ENCODE measurements at places on chromosomes 4 and X.

DNA sequence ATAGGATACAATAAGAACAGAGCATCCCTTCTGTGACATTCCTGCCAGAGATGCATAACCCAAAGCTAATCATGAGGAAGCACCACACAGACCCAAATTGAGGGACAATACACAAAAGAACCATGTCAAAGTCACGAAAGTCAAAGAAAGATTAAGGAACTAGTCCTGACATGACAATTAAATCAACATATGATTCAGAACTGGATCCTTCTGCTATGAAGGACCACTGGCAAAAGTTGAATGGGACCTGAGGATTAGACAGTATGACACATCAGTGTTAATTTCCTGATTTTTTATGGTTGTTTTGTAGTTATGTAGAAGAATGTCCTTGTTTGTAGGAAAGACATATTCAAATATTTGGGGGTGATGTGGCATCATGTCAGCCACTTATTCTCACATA is 13.9 kb downstream of the ACOT9 start:
- no peaks in the 10 kb centered on the region for H3K4me1 ChIP-seq
- DNase-seq, result no peak
- no peak overlapping the region for H3K4me3 ChIP-seq
- no peaks in the 10 kb centered on the region for H3K27me3 ChIP-seq
- H3K36me3 ChIP-seq, result 0 out of 2 replicates have a peak, but pooled peaks cover 12% of the 10 kb centered on the region
- no peak overlapping the region for H3K27ac ChIP-seq

DNA sequence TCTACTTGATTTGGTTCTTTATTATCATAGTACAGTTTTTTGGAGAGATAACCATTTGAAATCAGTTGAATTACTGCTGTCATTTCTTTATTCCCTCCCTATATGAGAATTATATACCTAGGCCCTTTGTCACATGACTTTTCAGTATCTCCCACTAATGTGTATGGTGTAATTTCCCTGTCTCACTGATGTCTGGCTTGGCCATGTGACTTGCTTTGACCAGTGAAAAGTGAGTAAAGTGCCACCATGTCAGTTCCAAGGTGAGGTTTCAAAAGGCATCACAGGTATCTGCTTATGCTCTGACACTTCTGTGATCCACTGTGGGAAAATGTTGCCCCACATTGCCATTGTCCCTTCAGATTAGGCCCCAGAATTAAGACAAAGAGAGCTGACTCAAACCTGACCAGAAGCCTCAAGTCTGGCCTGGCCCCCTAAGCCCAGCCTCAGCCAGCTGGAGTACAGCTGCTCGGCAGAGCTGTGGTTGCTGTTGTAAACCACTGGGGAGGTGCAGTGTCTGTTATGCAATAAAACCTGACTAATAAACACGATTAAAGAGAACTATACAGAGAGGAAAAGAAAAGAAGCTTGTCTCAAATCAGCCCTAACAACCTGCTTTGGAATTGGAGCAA is 27.5 kb downstream of the SETD7 start:
- H3K4me3 ChIP-seq, result no peak overlapping the region
- no peaks in the 10 kb centered on the region for H3K27me3 ChIP-seq
- H3K27ac ChIP-seq, result peak overlapping the region; percentile 66
- DNase-seq, result peak; percentile 92
- H3K4me1 ChIP-seq, result peaks cover 6% of the 10 kb centered on the region

DNA sequence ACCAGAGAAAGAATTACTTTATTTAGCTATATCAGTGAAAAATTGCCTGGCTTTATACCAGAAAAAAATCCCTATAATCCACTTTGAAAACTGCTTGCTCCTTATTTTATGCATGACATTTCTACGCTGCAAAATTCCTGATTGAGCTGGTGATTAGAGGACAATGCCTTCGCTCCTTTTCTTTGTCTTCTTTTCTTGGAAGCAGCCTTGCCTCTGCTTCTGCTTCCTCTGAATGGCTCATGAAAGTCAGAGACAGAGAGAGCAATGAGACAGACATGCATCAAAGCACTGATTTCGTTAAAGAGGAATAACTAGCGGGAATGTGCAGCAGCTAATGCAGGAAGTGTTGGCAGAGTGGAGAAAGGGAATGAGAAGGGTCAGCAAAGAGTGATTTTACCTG is 294.3 kb upstream of the IGFBP7 start:
- no peak overlapping the region for H3K27ac ChIP-seq
- H3K4me3 ChIP-seq, result no peak overlapping the region
- H3K36me3 ChIP-seq, result no peaks in the 10 kb centered on the region
- no peaks in the 10 kb centered on the region for H3K27me3 ChIP-seq

DNA sequence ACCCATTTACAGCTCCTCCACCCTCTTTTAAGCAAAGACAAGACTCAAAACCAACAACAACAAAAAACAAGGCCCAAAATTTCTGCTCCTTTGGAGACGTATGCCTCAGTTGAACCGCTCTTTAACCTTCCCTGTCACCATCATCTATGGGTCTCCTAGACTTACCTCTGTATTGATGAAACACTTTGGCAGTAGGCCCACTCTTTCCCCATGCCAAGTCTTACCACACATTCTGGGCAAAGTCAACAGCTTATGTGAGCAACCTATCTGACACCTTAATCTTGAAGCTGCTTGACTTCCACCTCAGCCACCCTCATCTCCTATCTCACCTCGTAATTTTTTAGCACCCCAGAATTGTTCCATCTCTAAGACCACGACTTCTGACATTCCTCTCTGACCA is 99.7 kb upstream of the CXorf66 start:
- no peak for DNase-seq
- H3K27me3 ChIP-seq, result no peaks in the 10 kb centered on the region
- no peaks in the 10 kb centered on the region for H3K4me1 ChIP-seq
- no peak overlapping the region for H3K4me3 ChIP-seq
- H3K36me3 ChIP-seq, result no peaks in the 10 kb centered on the region

GRCh38 chr4:158397781-158398180 is 123.9 kb upstream of the RXFP1 start:
- no peaks in the 10 kb centered on the region for H3K27me3 ChIP-seq
- DNase-seq, result no peak
- no peaks in the 10 kb centered on the region for H3K4me1 ChIP-seq
- no peak overlapping the region for H3K27ac ChIP-seq
- H3K36me3 ChIP-seq, result no peaks in the 10 kb centered on the region

- no peaks in the 10 kb centered on the region for H3K27me3 ChIP-seq
- no peak overlapping the region for H3K27ac ChIP-seq
- DNase-seq, result no peak
- peaks cover 18% of the 10 kb centered on the region for H3K4me1 ChIP-seq
These were observed 55.9 kb upstream of the RASSF6 start for GRCh38 chr4:73676136-73676535.

DNA sequence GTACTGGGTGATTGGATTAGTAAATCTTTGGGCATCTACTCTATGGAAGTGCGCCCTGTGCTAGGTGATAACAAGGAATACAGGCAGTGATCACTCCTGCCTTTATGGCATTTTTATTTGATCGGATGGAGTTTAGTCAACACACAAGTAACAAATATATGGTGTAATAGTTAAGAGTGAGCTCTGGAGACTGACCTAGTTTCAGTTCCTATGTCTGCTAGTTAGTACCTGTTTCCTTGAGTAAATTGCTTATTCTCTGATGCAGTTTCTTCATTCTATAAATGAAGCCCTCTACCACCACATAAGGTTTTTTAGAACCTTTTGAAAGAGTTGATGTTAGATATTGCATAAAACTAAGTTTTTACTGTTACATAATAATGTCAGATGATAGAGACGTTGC is 134.6 kb downstream of the KDM6A start:
- H3K27ac ChIP-seq, result no peak overlapping the region
- DNase-seq, result no peak

GRCh38 chr4:171636606-171637005 is 176.6 kb upstream of the GALNTL6 start:
- H3K27me3 ChIP-seq, result no peaks in the 10 kb centered on the region
- H3K4me3 ChIP-seq, result no peak overlapping the region
- no peak for DNase-seq

- H3K4me3 ChIP-seq, result no peak overlapping the region
- no peaks in the 10 kb centered on the region for H3K4me1 ChIP-seq
- H3K27ac ChIP-seq, result no peak overlapping the region
- no peak for DNase-seq
- H3K27me3 ChIP-seq, result no peaks in the 10 kb centered on the region
- H3K36me3 ChIP-seq, result no peaks in the 10 kb centered on the region
These were observed 111.6 kb downstream of the AFF2 start for GRCh38 chrX:148611993-148612392.

DNA sequence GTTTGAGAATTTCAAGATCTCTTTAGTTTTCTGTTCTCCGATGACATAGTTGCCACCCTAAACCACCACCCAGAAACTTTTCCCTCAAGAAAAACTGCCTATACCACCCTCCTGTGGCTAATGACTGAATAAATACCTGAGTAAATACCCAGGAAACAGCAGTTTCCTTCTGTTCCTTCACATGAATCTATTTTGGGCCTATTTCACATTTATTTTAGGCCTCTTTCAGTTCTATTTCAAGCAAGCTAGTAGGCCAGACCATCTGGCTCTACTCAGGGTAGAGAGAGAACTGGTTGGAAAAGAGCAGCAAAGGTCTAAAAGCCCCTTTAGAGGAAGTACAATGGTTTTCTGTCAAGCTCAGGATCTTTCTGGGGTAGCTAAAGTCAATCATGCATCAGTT is 23.4 kb downstream of the ARHGEF9 start:
- H3K4me1 ChIP-seq, result no peaks in the 10 kb centered on the region
- no peaks in the 10 kb centered on the region for H3K36me3 ChIP-seq
- no peak overlapping the region for H3K4me3 ChIP-seq
- peak; percentile 12 for DNase-seq
- H3K27ac ChIP-seq, result no peak overlapping the region

DNA sequence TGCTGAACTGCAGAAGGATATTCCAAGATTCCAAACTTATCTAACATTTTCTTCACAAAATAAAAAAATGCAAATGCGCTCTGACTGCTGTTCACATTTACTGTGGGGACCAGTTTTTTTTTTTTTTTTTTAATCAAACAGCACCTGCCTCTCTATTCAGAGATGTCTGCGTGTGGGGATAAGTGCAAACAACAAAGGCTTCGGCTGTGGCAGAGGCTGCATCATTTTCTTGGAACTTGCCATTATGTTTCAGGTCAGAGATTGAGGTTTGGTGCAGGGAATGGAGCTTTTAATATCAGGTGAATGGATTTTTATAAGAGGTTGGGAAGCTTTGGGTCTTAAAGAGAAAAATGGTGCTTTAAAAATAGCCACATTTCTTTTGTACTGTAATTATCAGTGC is 78.2 kb upstream of the TET2 start:
- no peak for DNase-seq
- no peak overlapping the region for H3K4me3 ChIP-seq
- no peaks in the 10 kb centered on the region for H3K36me3 ChIP-seq
- no peaks in the 10 kb centered on the region for H3K27me3 ChIP-seq
- no peak overlapping the region for H3K27ac ChIP-seq
- no peaks in the 10 kb centered on the region for H3K4me1 ChIP-seq

DNA sequence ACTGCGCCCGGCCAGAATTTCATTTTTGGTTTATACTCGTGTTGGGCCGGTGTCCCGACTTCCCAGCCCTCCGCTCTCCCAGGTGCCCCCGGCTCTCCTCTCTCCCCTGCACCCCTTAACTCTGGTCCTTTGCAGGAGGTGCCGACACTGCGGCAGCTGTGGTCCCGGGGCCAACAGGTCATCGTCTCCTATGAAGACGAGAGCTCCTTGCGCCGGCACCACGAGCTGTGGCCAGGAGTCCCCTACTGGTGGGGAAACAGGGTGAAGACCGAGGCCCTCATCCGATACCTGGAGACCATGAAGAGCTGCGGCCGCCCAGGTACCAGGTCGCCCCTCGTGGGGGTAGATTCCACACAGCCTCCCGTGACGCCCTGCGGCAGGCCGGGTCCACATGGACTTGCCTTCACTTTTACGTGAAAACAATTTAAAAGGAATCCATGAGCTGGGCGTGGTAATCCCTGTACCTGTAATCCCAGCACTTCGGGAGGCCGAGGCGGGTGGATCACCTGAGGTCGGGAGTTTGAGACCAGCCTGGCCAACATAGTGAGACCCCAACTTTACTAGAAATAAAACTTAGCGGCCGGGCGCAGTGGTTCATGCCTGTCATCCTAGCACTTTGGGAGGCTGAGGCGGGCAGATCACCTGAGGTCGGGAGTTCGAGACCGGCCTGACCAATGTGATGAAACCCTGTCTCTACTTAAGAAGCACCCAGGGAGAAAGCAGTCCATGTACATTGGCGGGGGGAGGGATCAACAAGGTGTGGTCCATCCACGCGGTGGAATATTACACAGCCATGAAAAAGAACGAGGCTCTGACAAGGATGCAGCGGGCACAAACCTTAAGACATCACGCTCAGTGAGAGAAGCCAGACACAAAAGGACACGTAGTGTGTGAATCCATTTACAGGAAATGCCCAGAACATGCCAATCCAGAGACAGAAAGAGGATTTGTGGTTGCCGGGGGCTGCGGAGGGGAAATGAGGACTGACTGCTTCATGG is 12.0 kb downstream of the PLCXD1 start:
- no peaks in the 10 kb centered on the region for H3K4me1 ChIP-seq
- no peaks in the 10 kb centered on the region for H3K27me3 ChIP-seq
- no peak overlapping the region for H3K4me3 ChIP-seq
- H3K27ac ChIP-seq, result no peak overlapping the region
- no peaks in the 10 kb centered on the region for H3K36me3 ChIP-seq

DNA sequence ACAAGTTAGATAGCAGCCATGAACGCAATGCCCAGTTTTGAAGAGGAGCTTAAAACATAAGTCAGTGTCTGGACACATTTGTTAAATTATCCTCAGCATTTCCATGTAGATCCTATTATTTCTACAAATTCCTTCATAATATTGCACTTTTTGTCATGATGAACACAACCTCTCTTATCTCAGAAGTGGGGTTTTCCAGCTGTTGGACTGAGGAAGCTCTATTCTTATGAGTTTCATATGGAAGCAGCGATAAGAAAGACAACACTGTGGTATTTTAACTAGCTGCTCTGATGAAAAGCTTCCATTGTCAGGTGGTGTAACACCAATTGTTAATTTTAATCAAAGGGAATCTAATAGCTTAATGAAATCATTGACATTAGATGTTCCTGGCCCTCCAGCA is 308.7 kb downstream of the GBA3 start:
- H3K36me3 ChIP-seq, result no peaks in the 10 kb centered on the region
- H3K27me3 ChIP-seq, result no peaks in the 10 kb centered on the region
- DNase-seq, result no peak
- peaks cover 10% of the 10 kb centered on the region for H3K4me1 ChIP-seq
- no peak overlapping the region for H3K4me3 ChIP-seq

- no peaks in the 10 kb centered on the region for H3K4me1 ChIP-seq
- no peaks in the 10 kb centered on the region for H3K27me3 ChIP-seq
- no peak overlapping the region for H3K27ac ChIP-seq
- H3K36me3 ChIP-seq, result no peaks in the 10 kb centered on the region
These were observed 7.8 kb upstream of the XK start for GRCh38 chrX:37677765-37678164.

All from GM23248 (cell line).